Esophagus muscularis mucosa (tissue), 4 donors: ENCODE measurements at places on chromosomes 16 and 17. TPM values are rescaled to one million over a fixed set of nuclear protein-coding genes. Genes with fewer than 3 reads are reported as not detected.
A peak's percentile ranks its signal among the peaks of the same experiment; 100 is the strongest.

GRCh38 chr17:72422505-72423285 lies 301.9 kb downstream of the SOX9 start:
- no peaks in the 10 kb centered on the region for H3K36me3 ChIP-seq
- no peak for DNase-seq
- H3K4me3 ChIP-seq = no peak overlapping the region
- no peaks in the 10 kb centered on the region for H3K27me3 ChIP-seq
- no peak overlapping the region for H3K27ac ChIP-seq

The MAF gene
- 30.4 TPM for total RNA-seq

The SNAI3 gene
- total RNA-seq = 0.83 TPM

The RND2 gene
- 2.7 TPM for total RNA-seq

- H3K4me1 ChIP-seq = peaks cover 65% of the 10 kb centered on the region
- peak overlapping the region; percentile 52 for H3K27ac ChIP-seq
- H3K27me3 ChIP-seq = no peaks in the 10 kb centered on the region
- H3K4me3 ChIP-seq = no peak overlapping the region
Measured at GRCh38 chr17:21295036-21295952, 10.8 kb downstream of the MAP2K3 start.

DNA sequence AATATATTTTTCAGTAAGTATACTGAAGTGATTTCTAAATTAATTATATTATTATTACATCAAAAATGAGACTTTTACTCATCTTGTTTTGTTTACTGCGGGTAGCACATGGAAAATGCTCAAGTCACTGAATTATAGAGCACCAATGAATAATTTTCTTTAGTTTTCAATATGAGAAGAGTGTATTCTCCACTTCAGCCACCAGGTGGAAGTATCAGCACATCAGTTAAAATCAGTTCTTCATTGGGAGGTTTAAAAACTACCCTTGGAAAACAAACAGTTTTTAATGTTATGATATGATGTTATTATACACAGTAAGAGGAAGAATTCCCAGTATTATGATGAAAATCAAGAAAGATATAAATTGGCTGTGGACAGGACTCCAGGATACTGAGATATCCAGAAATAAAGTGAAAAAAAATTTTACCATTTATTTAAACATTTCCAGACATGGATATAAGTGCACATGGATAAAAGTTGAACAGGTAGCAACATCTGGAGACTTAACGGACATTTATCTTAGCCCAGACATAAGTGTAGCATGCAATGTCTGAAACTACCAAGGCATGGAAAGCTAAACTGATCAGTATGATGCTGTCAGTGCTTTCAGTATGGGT lies 467.3 kb downstream of the KCNJ2 start:
- peaks cover 4% of the 10 kb centered on the region for H3K27me3 ChIP-seq
- no peaks in the 10 kb centered on the region for H3K4me1 ChIP-seq
- H3K27ac ChIP-seq = no peak overlapping the region
- no peak for DNase-seq

The MED1 gene
- 30.3 TPM for total RNA-seq

- peaks cover 23% of the 10 kb centered on the region for H3K4me1 ChIP-seq
- H3K27me3 ChIP-seq = no peaks in the 10 kb centered on the region
- no peak overlapping the region for H3K4me3 ChIP-seq
- H3K27ac ChIP-seq = no peak overlapping the region
- peaks cover 22% of the 10 kb centered on the region for H3K36me3 ChIP-seq
Measured at GRCh38 chr16:473046-474043, 47.9 kb downstream of the RAB11FIP3 start.

DNA sequence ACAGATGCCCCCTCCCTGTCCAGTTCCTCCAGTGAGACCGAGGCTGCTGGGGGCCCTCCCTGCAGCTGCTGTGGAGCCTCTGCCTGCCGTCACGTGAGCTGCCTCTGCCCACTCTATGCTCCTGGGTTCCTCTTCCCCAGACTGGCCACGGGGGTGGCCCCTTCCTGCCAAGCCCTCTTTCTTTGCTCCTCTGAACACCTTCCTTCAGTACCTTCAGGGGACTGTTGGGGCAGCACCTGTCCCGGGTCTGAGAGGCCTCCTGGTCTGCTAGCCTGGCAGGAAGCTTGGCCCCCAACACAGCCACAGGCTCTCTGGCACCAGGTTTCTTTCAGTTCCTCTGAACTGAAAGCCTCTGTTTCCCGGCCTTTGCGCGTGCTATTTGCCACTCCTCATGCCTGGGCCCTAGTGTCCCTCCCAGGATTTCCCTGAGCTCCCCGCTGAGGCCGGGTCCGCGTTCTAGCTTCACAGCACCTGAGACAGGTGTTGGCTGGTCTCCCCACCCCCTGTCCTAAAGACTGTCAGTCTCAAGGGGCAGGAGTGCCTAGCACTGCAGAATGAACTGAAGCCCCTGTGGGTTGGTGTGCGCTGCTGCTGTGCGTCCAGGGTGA lies 6.6 kb upstream of the ATP6V0C start:
- no peak for DNase-seq
- H3K36me3 ChIP-seq = peaks cover 3% of the 10 kb centered on the region
- H3K27ac ChIP-seq = peak overlapping the region; percentile 17
- no peak overlapping the region for H3K4me3 ChIP-seq
- H3K4me1 ChIP-seq = peaks cover 21% of the 10 kb centered on the region

- no peak overlapping the region for H3K4me3 ChIP-seq
- no peaks in the 10 kb centered on the region for H3K27me3 ChIP-seq
- no peak overlapping the region for H3K27ac ChIP-seq
- no peaks in the 10 kb centered on the region for H3K4me1 ChIP-seq
Measured at GRCh38 chr16:47966325-47966724, 189.5 kb downstream of the ABCC12 start.

GRCh38 chr17:10217916-10218315 lies 19.5 kb upstream of the GAS7 start:
- no peak overlapping the region for H3K4me3 ChIP-seq
- H3K36me3 ChIP-seq = no peaks in the 10 kb centered on the region

DNA sequence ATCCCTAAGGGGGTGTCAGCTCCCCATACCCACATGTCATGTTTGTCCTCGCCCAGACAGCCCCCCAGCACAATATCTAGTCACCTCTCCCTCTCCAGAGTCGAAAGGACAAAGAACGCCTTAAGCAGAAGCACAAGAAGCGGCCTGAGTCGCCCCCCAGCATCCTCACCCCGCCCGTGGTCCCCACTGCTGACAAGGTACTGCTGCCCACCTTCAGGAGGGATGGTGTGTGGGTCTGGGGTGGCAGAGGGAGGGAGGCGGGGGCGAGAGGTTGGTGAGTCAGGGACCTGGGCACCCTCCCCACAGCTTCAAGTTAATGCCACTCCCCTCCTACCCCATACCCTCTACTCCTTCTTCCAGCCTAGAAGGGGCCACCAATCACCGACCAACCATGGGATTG lies 7.5 kb downstream of the MLLT6 start:
- no peaks in the 10 kb centered on the region for H3K27me3 ChIP-seq
- peaks cover 60% of the 10 kb centered on the region for H3K36me3 ChIP-seq
- H3K27ac ChIP-seq = no peak overlapping the region
- peaks cover 12% of the 10 kb centered on the region for H3K4me1 ChIP-seq

- H3K4me1 ChIP-seq = no peaks in the 10 kb centered on the region
- DNase-seq = no peak
- no peak overlapping the region for H3K27ac ChIP-seq
- no peak overlapping the region for H3K4me3 ChIP-seq
- H3K27me3 ChIP-seq = no peaks in the 10 kb centered on the region
Measured at GRCh38 chr16:25835126-25835525, 143.4 kb downstream of the HS3ST4 start.

The PNMT gene
- 10.4 TPM for total RNA-seq
